NCI-H1417 (cell line): ENCODE measurements at places on chromosomes 12 and 14.

- no peak for DNase-seq
These were observed at the start of gene TCL1B for GRCh38 chr14:95685978-95686922. Gene TCL1B (plus strand): TSS chr14:95686426. CDS start chr14:95686468, 42 bp downstream.

GRCh38 chr12:25459541-25459951 is 93.5 kb downstream of the LMNTD1 start:
- no peak for DNase-seq

- no peak for DNase-seq
These were observed 86.1 kb downstream of the CACNA1C start for GRCh38 chr12:2138871-2139308.

GRCh38 chr12:93722835-93723567 is 45.8 kb downstream of the CRADD start:
- no peak for DNase-seq

- DNase-seq = no peak
These were observed 3.5 kb downstream of the DAZAP2 start for GRCh38 chr12:51242120-51242519.

GRCh38 chr14:43145361-43145760 is 1361.7 kb downstream of the FSCB start:
- no peak for DNase-seq

- DNase-seq = no peak
These were observed 3.0 kb downstream of the EVL start for GRCh38 chr14:100067971-100068959.

- DNase-seq = no peak
These were observed 3.5 kb downstream of the RDH5 start for GRCh38 chr12:55723516-55724225.

DNA sequence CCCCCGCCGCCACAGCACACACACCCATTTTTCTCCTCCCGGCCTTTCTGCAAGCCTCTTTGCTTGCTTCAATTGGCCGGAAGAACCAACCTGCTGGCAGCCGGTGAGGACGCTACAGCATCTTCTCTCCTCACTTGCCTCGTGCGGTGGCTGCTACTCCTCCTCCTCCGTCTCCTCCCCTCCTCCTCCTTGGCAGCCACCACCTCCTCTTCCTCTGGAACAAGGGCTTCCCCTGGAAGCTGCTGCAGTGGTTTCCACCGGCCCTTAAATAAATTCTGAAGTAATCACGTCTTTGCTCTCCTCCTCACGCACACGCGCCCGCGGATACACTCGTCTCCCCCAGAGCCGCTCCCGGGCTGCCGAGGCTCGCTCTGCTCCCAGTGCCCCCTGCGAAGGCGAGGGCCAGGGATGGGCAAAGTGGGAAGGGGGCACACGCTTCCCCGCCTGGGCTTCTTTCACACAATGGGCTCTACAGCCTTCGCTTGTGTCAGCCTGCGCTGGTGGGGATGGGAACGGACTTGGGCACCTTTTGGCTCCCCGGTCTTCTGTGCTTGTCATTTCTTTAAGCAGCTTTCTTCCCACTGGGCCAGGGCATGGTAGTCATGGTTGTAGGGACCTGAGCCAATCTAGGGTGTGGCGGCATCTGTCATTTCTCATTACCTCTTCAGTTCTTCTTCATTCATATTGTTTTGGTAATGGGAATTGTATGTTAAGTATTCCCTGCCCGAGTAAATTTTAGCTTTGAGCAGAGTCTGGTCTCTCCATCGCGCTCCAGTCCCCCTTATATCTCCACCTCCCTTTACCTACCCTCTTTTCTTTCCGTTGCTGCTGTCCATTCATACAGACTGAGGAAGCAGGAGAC is at the start of gene PPFIA2:
Gene PPFIA2 (minus strand): TSS at position 161 of the 862 bp plus-strand sequence.
- peak; percentile 43 for DNase-seq

- no peak for DNase-seq
These were observed 234.0 kb downstream of the ADAMTS20 start for GRCh38 chr12:43318021-43318420.

GRCh38 chr14:99309220-99309766 is 37.3 kb upstream of the BCL11B start:
- DNase-seq = no peak

- DNase-seq = no peak
These were observed 12.4 kb downstream of the MTRFR start for GRCh38 chr12:123245678-123246077.

DNA sequence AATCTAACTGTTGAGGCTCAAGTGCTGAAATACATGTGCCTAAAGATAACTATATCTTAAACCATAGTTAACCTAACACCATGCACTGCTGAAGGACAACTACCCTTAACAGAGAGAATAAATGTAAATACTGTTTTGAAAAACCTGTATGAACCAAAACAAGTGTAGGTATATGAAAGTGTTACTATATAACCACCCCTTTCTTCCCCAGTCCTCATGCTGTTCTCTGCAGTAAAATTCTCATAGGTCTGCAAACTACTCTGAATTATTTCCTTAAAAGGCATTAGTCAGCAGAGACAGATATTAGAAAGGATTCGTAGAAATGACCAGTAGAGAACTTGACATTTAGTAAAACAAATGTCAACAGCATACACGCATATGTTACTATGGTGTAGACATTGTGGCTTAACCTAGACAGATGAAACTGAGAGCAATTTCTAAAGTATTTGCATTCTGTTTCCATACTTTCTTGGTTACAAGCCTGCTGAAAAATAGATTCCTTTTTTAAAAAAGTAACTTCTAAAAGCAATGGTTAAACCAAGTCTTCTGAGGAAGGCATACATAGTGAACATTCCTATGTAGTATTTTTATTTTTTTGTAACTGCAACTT is 13.9 kb downstream of the CSRP2 start:
- no peak for DNase-seq

- DNase-seq = no peak
These were observed 945 bp downstream of the HCAR1 start for GRCh38 chr12:122729583-122730214.

GRCh38 chr12:63958876-63959580 is 114.5 kb downstream of the SRGAP1 start:
- peak; percentile 65 for DNase-seq

DNA sequence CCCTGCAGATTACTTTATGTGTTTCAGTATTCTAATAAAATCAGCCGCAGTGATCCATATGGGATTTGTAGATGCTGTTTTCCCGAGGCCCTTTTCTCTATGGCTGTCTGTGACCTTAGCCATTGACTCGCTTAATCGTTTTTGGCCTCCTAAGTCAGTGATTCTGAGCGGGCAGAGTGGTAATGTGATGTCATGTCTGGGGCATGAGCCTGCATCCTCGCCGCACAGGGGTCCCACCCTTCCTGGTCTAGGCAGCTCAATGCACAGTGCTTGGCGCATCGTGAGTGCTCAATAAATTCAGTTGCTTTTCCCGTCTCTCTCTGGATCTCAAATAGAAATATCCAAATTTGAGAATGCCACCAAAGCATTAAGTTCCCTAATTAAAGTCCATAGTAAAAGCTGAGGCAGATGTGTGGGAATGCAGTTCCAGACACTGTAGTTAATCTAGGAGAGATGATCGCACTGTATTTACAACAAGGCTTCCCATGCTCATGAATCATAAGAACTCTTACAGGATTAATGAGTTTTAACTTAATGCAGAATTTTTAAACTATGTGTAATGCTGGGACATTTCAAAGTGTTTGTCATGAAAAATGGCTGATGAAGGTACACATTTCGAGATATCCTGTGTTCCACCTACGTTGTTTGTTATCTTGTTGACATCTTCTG is 29.3 kb downstream of the HMGA2 start:
- no peak for DNase-seq

- no peak for DNase-seq
These were observed 1.5 kb downstream of the CAND1 start for GRCh38 chr12:67270622-67271021.

GRCh38 chr14:66483322-66483721 is 2.8 kb upstream of the CCDC196 start:
- DNase-seq = no peak

GRCh38 chr14:57297852-57298251 is 29.1 kb downstream of the AP5M1 start:
- no peak for DNase-seq

DNA sequence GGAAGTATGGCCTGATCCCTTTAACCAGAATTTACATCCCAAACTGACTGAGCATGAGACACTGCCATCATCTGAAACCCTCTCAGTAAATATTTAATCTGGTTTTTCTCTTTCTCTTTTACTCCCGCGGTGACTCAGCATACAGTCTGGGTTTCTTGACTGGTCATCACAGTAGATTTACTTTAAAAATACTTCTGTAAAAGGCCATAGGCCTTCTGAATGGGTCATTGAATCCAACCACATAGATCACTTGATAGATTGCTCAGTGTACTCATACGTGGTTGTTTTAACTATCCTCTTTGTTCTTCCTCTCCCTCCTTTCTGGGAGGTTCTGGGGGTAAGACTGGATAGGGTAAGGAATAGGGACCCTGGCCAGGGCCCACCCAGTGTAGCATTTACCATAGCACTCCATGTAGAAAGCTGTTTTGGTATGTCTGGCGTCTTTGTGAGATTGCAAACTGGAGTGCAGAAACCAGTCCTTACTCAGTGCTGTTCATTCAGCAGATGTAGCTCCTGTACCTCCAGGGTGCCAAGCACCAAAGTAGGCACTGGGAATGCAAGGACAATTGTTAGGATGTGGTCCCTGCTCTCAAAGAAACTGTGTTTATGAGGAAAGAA is 165.7 kb downstream of the SRGAP1 start:
- DNase-seq = no peak

- peak; percentile 35 for DNase-seq
These were observed 18.6 kb downstream of the LRIG3 start for GRCh38 chr12:58901664-58902063.

- no peak for DNase-seq
These were observed 9.2 kb downstream of the FOXN3 start for GRCh38 chr14:89407856-89408255.

DNA sequence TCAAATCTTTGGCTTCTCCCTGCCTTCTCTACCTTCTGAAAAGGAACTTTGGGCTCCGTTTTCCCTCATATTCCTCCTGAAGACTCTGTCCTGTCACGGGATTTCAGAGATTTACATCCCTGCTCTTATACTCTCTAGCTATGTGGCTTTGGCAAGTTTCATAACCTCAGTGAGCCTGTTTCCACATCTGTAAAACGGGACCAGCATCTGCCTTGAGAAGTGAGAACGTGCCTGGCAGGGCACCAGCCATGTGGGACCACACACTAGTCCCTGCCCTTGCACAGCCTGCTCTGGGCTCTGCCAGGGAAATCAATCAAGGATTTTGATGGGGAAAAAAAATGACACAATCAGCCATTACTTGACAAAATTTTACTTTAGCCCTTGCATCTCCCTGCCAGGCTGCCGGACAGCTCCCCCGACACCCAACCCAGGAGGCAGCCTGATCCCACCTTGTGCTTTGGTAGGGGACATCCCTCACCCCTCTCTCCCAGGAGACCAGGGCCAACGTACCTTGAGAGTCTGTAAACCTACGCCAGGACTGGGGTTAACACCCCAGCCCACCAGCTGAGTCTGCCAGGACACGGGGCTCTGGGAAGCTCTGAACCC is 8.5 kb downstream of the PHETA1 start:
- DNase-seq = no peak

GRCh38 chr12:120200364-120200800 is 529 bp downstream of the RPLP0 start:
- no peak for DNase-seq

DNA sequence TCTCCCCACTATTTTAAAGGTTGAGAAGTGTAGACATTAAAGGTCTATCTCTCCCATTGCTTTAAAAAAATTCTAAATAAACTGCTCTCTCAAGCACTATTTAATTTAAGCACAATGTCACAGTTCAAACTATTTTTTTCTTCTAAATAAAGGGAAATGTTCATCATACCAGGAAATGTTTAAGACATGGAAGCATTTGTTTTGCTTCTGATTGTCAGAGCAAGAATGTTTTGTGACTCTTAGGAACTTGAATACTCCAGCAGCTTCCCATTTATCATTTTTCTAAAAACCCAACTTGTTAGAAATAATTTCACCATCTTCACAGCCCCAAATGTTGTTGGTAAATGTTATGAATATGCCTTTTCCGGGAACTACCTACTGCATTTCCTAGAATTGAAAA is 121.8 kb upstream of the NTF3 start:
- no peak for DNase-seq
